ENCODE measurements at places on chromosomes 11 and 22.
A peak's percentile ranks its signal among the peaks of the same experiment; 100 is the strongest.

DNA sequence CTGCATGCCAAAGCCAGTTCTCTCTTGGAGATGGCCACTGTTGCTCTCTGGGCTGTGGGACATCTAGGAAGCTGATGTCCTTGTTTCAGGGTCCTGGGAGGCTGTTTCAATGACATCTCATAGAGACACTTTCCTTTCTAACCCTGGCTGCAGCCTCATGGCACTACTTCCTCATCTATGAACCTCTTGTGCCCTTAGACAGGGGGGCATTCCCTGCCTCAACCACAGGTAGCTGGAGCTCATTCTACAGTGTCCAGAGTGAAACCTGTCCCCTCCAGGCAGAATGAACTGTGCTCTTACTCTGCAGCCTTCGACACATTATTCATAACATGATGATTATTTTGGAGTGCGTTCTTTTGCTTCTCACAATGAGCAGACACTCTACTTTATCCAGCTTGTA lies 309.2 kb downstream of the ST3GAL4 start:
- H3K27ac ChIP-seq = no peak overlapping the region
- no peak for DNase-seq
- peaks cover 5% of the 10 kb centered on the region for H3K27me3 ChIP-seq
- no peaks in the 10 kb centered on the region for H3K36me3 ChIP-seq
- no peak overlapping the region for H3K4me3 ChIP-seq

DNA sequence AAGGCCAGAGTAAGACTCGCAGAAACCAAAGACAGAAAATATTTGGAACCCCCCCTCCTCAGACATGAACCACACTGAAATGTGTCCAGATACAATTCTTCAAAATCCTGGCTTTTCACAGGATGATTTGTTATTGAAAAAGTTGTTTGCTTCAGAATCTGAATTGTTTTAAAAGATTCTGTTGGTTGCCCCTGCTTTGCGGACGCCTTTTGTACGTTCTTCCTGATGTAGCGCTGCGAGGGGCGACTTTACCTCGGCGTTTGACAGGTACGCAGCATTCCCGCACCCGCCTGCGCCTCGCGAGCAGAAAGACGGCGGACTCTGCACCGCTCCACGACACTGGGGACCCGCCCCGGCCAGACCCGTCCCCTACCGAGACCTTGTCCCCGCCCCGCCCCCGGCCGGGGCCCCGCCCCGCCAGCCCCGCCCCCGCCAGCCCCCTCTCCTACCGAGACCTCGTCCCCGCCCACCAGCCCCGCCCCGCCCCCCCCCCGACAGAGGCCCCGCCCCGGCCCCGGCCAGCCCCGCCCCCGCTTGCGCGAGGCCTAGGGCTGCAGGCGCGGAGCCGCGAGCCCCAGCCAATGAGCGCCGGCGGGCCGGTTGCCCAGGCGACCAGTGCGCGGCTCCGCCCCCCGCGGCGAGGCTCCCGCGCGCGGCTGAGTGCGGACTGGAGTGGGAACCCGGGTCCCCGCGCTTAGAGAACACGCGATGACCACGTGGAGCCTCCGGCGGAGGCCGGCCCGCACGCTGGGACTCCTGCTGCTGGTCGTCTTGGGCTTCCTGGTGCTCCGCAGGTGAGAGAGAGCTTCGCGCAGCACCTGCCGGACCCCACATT lies at the start of gene GLB1L2:
Gene GLB1L2, plus strand, starts transcription at position 635 of the 835 bp plus-strand sequence. Its CDS starts 74 bp downstream, at position 709.
- peak within 1 kb of the TSS; percentile 85 for H3K4me3 ChIP-seq
- peaks cover 20% of the 10 kb centered on the region for H3K27me3 ChIP-seq
- peaks cover 13% of the 10 kb centered on the region for H3K4me1 ChIP-seq
- peak within 1 kb of the TSS; percentile 81 for H3K27ac ChIP-seq
- H3K36me3 ChIP-seq = no peaks in the 10 kb centered on the region
- DNase-seq = peak; percentile 81

DNA sequence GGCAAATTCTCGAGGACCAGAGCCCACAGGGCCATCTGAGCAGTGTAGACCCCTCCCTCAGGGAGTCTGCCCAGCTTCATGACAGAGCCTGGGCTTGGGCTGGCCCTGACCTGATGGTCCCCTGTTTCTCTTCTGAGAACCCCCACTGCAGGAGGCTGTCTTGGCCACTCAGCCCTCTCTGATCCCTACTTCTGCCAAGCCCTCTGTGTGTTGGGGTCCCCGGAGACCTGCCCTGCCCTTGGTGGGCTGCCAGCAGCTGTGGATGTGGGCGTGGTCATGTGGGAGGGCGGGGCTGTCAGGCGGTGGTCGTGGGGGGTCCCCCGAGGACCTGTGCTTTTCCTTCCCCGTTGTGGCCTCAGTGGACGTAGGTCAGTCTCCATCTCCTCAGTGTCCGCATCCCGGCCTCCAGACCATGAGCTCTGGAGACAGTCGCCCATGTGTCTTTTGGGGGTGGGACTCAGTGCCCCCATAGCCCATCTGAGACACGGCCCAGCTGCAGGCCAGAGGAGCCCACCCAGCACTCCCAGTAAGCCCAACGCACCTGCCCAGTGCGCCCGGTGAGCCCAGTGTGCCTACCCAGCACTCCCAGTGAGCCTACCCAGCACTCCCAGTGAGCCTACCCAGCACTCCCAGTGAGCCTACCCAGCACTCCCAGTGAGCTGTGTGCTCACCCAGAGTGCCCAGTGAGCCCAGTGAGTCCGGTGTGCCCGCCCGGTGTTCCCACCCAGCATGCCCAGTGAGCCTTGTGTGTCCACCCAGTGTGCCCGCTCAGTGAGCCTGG lies 409.2 kb downstream of the TBC1D22A start:
- no peaks in the 10 kb centered on the region for H3K4me1 ChIP-seq
- no peak overlapping the region for H3K27ac ChIP-seq
- H3K27me3 ChIP-seq = peaks cover 10% of the 10 kb centered on the region

- H3K27me3 ChIP-seq = peaks cover 4% of the 10 kb centered on the region
- no peak overlapping the region for H3K27ac ChIP-seq
- peaks cover 4% of the 10 kb centered on the region for H3K36me3 ChIP-seq
- no peak for DNase-seq
- H3K4me3 ChIP-seq = no peak overlapping the region
Measured at GRCh38 chr11:44765026-44765595, 38.3 kb downstream of the TSPAN18 start.

- H3K27ac ChIP-seq = no peak overlapping the region
- peaks cover 10% of the 10 kb centered on the region for H3K27me3 ChIP-seq
- DNase-seq = no peak
- no peaks in the 10 kb centered on the region for H3K36me3 ChIP-seq
- H3K4me3 ChIP-seq = peak overlapping the region; percentile 86
Measured at GRCh38 chr11:78418584-78419211, 1.1 kb upstream of the GAB2 start.

DNA sequence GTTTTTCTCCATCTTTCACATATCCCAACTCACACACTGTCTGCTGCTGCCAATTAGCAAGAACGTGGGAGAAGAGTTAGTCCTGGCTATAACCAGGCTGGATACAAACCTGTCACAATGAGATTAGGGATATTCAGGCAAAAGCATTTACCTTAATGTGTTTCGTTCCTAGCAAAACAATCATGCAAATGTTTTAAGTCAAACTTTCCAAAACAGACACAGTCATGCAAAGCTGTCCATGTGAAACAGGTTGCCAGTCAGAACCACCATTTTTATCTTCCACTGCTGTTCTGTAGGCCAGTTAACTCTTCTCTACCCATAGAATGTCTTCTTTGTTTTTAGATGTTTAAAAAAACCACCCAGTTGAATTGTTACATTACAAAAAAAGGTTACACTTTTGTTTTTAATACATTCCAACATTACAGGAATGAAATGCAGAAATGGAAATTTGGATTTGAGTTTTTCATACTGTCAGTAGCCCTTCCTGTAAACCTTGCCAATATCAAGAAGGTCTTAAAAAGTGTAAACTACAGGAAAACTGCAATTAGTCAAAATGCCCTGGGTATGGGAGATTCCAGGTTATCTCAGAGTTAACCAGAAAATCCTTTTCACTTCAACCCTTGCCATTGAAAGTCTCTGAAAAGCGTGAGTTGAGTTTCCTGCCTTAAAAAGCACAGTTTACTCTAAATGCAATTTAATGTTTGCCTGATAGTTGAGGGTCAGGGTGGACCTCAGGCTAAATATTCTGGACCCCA lies 34.2 kb upstream of the LDLRAD3 start:
- H3K27ac ChIP-seq = no peak overlapping the region
- no peaks in the 10 kb centered on the region for H3K4me1 ChIP-seq
- H3K36me3 ChIP-seq = no peaks in the 10 kb centered on the region
- H3K4me3 ChIP-seq = no peak overlapping the region

Measured in immature natural killer cell (primary cell).